Activated T-cell treated with anti-CD3 and anti-CD28 coated beads for 24 hours (primary cell): ENCODE measurements at places on chromosomes 5 and 9.

DNA sequence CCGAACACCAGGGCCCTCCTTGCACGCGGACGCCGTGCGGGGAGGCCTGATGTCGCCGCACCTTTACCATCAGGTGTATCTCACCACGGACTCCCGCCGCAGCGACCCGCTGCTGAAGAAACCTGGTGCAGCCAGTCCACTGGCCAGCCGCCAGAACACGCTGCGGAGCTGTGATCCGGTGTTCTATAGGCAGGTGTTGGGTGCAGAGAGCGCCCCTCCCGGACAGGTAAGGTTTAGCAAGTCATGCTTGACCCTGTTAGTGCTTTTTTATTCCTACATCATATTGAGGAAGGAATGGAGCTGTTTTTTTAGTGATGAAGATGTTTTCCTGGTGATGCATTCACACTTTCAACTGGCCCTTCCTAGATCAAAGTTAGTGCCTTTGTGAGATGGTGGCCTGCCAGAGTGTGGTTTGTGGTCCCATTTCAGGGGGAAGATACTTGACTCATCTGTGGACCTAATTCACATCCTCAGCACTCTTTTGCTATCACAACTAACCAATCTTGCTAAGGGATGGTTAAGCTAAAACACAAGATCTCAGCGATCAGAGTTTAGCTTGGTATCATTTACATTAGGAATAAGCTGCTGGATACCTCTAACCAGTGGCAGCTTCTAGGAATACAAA lies 2.7 kb downstream of the PCDHGC3 start:
- DNase-seq: no peak

DNA sequence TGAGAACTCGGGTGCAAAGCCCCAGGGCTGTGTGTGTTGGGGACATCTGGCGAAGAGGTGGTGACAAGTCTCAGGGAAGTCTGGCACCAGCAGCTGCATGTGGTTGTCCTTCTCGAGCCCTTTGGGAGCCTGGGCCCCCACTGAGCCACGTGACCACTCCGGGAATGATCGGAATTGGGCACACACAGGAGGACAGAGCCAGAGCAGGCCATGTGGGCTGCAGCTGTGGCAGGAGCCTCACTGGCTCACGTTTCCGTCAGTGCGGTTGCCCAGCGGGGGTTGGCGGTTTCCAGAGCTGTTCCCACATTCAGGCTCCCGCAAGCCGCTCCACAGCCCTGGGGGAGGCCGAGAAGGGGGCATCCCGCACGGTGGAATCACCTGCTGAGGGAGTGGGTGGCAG lies 6.8 kb upstream of the CEL start:
- no peak for DNase-seq

DNA sequence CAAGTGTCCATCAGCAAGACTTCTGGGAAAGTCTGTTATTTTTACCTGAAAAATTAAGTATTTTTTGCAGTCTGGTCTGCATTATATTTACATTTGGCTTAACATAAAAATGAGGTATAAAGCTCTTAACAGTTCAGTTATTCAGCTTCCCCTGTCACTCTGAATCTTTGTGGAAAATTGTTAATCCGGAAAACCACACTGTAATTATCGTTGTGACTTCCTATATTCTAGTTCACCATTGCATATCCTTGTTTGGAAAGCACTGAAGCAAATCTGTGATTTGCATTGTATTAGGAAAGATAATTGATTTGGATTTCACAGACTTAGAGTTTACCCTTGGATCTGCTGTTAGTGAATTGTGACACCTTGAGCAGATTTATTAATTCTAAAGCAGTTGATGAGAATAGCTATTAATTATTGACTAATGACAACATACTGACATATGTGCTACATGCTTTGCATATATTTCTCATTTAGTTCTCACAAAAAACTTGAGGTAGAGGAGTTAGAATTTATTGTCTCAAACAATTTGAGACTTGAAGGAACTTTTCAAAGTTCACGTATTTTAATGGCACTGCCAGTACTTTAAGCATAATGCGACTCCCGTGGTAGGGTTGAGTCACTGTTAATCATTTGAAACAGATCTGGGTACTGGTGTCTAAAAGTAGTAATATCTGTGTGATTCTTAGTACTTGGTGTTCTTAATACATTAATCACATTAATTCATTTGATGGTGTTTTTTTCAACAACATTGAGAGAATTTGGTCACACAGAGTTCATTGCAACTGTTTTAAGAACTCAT lies 71.8 kb upstream of the LRRC70 start:
- no peak for DNase-seq

DNA sequence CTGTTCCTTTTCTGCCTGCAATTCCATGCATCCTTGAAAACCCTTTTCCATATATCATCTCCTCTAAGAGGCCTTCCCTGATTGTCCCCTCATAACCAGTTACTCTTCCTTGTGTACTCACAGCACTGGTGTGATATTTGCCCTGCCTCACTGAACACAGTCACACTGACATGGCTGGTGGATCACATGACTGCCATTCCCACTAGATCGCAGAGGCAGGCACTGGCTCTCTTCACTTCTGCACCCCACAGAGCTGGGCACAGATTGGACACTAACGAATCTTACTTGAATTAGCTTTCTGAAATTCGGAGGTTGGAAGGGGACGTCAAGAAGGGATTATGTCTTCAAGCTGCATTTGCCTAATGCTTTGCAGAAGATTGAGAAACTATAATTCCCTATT lies 208.0 kb downstream of the PAPPA start:
- no peak for DNase-seq

DNA sequence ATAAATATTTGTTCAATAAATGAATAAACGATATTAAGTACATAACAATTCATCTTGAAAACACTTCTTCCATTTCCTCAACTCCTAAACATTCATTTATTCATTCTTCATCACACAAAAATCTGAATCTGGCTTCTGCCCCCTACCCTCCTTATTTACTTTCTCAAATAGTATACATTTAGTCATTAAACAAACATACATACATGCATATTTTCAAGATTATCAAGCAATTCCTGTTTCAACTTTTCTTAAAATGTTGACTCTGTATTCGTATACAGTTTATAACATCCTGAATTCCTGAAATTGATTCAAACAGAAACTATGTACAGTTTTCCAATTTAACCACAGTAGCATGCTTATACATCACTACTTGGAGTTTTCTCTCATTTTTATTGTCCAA lies 129.0 kb downstream of the MUSK start:
- DNase-seq: no peak

- peak; percentile 11 for DNase-seq
Observed at GRCh38 chr9:85425153-85425611, 316.6 kb downstream of the AGTPBP1 start.

- no peak for DNase-seq
Observed at GRCh38 chr5:133389066-133389590, 223.2 kb downstream of the FSTL4 start.

DNA sequence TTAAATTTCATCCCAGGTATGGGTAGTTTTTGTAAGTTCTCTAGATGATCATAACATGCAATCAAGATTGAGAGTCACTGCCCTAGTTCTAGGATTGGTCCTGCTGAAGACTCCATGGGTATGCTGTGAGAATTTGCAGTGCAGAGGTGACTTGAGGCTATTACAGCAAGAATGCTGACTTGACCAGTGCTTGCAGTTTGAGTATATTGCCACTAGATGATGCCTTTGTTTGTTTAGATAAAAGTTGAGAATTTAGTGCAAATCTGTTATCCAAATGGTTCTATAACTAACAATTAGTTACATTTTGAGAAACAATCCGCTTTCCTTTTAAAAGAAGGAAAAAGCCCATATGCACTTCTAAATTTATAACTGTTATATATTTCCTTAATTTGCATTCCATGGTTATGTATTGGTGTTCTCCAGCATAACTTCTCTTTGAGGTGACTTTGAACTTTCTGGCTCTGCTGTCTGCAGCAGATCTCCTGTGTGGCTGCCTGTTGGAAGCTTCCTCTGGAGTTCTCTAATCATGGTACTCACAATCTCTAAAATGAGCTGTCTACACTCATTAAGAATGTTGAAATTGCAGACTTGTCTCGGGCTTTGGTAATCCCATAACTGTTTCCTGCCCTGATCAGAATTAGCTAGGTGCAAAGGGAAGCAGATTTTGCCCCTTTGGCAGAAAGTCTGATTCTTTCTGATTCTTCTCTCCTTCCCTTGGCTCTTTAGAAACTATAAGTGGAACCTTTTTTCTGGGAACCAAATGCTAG lies 24.9 kb downstream of the MELK start:
- no peak for DNase-seq

DNA sequence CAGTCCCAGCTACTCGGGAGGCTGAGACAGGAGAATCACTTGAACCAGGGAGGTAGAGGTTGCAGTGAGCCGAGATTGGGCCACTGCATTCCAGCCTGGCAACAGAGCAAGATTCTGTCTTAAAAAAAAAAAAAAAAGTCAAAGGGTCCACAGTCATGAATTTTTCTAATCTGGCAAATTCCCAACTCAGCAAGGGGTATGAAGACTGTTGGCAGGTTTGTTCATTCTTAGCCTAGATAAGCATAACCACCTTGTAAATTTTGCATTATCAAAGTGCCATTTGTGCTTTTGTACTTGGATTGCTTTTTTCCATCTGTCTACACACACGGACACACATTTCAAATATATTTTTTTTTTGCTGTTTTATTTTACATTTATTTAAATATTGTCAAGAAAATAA lies 299.8 kb upstream of the NUDT12 start:
- DNase-seq: no peak

- DNase-seq: no peak
Observed at GRCh38 chr9:88287972-88288371, 100.3 kb upstream of the SPIN1 start.

- DNase-seq: no peak
Observed at GRCh38 chr9:136175616-136176197, 29.2 kb downstream of the LHX3 start.

GRCh38 chr5:127425037-127425436 lies 92.4 kb upstream of the PRRC1 start:
- no peak for DNase-seq

DNA sequence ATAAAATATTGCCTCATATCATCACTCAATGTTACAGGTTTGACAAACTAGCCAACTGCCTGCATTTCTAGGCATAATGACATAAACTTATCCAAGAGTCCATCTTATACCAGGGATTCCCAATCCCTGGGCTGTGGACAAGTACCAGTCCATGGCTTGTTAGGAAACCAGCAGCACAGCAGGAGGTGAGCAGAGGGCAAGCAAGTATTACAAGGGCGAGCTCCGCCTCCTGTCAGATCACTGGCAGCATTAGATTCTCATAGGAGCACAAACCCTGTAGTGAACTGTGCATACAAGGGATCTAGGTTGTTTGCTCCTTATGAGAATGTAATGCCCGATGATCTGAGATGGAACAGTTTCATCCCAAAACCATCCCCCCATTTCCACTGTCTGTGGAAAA lies 144.9 kb downstream of the PRKACG start:
- DNase-seq: no peak

- DNase-seq: no peak
Observed at GRCh38 chr5:77569409-77569808, 69.1 kb downstream of the OTP start.
